Omental fat pad (tissue), 4 donors: ENCODE measurements at places on chromosomes 3 and 15. TPM values are rescaled to one million over a fixed set of nuclear protein-coding genes. Genes with fewer than 3 reads are reported as not detected.

SCN5A gene
- 0.06 TPM for total RNA-seq

FGD5 gene
- total RNA-seq: 9.1 TPM

DNA sequence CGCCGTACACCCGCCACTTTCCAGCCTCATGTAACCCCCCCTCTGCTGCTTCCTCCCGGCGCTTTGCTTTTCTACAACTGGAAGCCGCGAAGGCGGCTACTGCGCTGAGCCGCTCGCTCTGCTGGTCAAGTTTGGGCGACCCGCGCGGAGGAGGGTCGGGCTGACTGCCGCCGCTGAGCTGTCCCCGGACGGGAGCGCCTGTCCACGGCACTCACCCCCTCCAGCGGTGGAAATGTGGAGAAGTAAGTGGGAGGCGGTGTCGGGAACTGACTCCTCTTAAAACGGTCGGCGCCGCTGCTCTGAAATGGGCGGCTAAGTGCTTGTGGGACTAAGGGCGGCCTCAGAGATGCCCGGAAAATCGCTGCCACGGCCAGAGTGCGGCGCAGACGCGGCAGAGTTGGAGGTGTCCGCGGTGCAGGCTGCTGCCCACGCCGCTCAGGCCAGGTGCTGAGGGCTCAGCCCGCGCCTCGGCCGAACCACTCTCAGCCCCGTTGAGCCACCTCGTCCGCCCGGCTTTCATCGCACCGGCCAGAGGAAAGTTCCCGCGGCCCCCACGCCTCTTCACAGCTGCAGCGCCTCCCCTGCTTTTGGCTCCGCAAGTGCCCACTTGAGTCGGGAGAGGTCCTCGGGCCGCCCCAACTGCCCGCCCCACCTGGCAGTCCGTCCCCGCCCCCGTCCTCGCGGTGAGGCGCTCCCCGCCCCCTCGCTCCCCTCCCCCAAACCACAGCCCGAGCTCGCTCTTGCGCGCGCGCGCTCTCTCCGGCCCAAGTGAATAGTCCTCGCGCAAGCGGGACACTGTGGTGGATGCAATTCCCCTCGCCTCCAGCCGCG, at the start of gene EPHA6:
TSS of gene EPHA6 (plus strand) at position 775 of the 831 bp plus-strand sequence.
- no peak for DNase-seq

GRCh38 chr3:181715571-181716340, 4.0 kb downstream of the SOX2 start:
- DNase-seq: no peak

DNA sequence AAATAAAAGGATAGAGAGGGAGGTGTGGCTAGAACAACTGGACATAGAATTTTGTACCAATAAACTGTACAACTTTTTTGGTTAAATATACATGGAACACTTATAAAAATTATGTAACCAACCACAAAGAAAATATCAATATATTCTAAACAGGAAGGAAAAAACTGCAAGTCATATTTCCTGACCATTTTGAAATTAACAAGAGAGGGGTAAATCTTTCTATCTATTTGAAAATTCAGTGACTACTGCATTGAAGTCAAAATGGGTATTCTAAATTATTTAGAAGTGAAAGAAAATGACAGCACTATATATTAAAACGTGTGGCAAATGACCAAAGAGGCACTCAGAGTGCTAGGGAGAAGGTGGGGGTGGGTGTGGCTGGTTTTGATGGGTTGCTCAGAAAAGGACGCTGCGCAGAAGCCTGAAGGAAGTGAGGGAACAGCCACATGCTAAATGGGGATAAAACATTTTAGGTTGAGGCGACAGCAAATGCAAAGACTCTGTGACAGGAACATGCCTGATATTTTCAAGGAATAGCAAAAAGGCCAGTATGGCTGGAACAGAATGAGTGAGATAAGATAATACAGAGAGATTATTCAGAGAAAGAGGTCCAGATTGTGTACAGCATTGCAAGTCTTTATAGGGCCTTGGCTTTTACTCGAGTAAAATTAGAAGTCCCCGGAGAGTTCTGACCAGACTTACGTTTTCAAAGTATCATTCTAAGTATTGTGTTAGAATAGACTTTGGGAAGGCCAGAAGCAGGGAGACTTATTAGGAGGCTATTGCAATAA, 41.1 kb downstream of the ERICH6 start:
- DNase-seq: no peak

GRCh38 chr15:64355944-64356709, at the start of gene CSNK1G1:
CSNK1G1 (minus strand) TSS chr15:64356173; CDS start chr15:64300499, 55,674 bp downstream.
- peak; percentile 85 for DNase-seq
